HCT116 (cell line): ENCODE measurements at places on chromosomes 5 and 9.

DNA sequence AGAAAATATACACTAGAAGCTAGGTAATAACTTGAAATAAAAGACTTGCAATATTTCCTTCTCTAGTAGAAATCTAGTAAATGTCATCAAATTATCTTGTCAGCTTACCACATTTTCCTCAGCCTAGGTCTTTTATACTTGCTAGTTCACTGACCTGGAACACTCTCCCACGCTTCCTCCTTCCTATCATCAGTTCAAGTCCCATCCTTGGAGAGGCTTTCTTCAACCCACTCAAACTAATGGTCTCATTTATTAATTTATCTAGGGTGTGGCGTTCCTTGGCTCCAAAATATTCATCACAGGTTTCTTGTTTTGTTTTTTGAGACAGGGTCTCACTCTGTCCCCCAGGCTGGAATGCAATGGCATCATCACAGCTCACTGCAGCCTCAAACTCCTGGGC, 2.9 kb downstream of the FAM13B start:
- DNase-seq, result no peak

- DNase-seq, result peak; percentile 48
Observed at GRCh38 chr5:140966293-140967225, at the start of gene PCDHAC2. PCDHAC2 (plus strand) TSS chr5:140966476; CDS start chr5:140966767, 291 bp downstream.

DNA sequence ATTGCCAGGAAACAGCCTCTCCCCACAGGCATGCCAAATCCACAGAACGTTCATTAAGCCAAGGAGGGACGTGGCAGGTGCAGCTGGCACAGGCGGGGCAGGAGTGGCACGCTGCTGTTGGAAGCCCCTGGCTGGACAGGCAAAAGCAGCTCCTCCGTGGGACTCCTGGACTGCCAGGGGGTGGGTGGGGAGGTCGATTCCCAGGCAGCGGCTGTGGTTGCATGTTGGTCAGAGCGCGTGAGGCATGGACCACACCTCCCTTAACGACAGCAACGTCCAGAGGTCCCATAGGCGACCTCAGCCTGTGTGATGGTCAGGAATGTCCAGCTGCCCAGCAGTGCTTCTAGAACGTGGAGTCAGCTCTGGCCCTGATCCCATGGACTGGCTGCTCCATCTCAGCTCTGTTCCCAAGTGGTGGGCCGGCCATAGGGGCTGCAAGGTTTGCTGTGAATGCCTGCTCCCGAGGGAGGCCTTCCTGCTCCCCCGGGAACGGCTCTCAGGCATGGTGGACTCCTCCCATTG, 6.9 kb downstream of the SLC6A19 start:
- DNase-seq, result no peak

DNA sequence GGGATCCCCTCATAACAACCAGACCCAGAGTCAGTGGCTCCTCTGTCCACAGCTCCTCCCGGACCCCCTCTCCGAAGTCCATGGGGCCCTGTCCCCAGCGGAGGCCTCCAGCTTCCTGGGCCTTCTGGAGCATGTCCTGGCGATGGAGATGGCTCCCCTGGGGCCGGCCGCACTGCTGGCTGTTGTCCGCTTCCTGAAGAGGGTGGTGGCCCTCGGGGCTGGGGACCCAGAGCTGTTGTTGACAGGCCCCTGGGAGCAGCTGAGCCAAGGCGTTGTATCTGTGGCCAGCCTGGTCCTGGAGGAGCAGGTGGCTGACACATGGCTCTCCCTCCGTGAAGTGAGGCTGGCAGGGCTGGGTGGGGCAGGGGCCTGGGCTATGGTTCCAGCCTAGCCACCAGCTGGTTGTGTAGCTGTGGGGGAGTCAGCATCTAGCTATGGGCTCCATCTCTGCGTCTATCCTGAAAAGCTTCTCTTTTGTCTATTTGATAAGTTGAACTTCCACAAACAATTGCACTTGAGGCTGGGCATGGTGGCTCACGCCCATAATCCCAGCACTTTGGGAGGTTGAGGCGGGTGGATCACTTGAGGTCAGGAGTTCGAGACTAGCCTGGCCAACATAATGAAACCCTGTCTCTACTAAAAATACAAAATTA, 4.7 kb downstream of the ADGRD2 start:
- no peak for DNase-seq

DNA sequence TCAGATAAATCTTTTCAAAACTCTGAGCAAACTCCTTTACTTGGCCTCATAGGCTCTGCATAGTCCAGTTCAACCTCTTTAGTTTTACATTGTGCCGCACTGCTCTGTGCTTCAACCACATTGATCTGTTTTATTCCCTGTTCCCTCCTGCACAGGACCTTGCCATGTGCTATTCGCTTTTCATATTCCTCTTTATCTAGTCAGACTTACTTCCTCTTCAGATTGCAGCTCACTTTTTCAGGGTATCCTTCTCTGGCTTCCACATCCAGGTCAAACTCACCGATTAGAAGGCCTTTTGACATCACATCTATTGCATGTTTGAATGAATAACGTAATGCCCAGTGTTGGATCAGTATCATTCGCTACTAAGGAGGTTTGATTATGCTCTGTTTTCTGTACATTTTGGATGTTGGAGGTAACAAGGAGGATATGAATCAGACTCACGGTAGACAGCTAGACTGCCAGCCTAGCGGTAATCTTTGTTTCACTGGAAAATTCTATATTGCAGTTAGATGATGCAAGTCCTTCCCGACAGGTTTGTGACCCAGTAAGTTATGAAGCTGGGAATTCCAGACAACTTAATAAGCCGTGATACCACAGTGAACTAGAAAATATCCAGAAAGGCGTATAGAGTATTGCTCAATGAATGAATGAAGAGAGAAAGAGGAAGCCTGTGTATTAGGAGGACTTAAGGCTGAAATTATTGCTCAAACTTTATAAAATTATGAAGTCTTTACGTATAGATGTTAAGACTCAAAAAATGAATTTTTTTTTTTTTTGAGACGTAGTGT, 65.7 kb downstream of the IQGAP2 start:
- DNase-seq, result no peak

DNA sequence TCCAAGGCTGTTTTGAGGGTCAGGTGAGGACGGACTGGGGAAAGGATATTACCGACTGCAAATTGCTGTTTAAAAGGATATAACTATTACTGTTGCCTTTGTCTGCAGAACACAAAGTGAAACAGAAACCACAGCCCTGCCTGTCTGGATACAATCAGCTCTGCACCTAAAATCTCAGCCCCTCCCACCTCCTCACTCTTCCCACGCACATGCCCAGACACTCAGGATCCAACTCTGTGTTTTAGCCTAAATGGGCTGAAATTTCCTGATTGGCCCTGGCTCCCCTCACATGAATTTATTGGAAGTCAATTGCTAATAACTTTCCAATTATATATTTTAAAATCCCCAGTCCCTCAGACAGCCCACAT, 176.3 kb upstream of the PPP1R26 start:
- no peak for DNase-seq

DNA sequence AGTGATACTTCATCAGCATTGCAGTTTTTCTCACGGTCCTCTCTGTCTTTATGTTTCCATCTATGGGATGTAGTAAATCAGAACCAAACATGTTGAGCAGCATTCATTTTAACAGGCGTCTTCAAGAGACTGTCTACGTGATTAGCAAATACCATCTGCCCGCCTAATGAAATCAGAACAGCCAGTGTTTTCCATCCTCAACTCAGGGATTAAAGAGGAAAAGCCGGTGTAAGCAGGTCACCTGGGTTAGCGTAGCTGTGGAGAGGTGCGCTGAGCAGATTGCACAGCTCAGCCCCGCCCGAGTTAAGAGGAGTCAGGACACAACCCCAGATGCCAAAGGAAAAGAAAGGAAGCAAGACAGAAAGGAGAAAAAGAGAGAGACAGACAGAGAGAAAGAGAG, 54.3 kb upstream of the ANKRD33B start:
- no peak for DNase-seq

DNA sequence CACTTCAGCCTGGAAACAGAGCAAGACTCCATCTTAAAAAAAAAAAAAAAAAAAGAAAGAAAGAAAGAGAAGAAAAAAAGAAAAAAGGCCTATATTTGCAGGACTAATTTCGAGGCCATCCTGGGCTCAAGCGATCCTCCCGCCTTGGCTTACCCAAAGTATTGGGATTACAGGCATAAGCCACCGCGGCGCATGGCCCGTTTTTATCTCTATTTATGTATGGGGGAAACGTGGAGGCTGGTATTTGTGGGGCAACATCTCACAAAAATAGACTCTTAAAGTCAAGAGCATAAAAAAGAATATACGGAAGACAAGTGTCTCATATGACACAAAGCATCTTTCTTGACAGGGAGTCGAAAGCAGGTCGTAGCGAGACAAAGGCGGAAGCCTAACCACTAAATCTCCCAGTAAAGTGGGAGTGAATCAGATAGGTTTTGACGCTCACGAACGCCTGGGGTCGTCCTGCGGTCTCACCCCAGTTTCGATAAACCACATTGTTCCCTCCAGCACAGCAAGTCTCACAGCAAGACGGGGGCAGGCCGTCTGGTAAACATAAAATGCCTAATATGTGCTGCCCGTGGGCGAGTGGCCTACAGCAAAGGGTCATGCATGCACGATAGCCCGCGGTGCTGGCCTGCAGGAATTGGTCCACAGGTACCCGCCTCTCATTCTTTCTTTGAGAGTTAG, 1.8 kb upstream of the TRIM41 start:
- no peak for DNase-seq

GRCh38 chr9:21661626-21662025, 140.8 kb upstream of the MTAP start:
- DNase-seq, result no peak

DNA sequence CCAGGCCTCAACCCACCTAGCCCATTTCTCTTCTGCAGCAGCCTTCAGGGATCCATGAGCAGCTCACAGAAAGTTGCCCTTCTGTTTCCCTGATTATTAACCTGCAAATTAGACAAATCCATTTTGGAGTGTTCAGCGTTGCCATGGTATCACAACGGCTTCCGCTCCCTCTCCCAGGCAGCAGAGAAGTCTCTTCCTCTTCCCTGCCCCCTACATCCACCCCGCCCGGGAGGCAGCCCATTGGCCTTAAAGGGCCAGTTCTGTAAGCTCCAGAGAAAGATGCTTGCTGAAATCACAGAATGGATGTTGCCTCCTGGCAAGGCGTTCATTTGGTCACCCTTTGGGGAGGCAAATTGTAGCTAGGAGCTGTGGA, 47.7 kb upstream of the BOD1 start:
- DNase-seq, result no peak

DNA sequence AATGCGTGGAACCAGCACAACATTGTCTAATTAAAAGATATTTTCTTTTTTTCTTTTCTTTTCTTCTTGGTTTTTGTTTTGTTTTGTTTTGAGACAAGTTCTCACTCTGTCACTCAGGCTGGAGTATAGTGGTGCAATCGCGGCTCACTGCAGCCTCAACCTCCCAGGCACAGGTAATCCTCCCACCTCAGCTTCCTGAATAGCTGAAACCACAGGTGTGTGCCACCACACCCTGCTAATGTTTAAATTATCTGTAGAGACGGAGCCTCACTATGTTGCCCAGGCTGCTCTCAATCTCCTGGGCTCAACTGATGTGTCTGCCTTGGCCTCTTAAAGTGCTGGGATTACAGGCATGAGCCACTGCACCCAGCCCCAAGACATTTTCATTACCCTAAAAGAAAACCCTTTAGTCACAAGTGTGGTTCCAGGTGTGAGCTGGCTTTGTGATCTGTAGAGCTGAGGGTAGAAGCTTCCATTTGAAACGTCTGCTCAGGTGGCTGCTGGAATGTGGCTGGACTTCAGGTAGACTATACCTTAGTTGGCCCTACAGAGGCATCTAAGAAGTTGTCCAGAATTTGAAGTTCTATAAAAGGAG, 19.1 kb upstream of the NEK6 start:
- DNase-seq, result no peak

DNA sequence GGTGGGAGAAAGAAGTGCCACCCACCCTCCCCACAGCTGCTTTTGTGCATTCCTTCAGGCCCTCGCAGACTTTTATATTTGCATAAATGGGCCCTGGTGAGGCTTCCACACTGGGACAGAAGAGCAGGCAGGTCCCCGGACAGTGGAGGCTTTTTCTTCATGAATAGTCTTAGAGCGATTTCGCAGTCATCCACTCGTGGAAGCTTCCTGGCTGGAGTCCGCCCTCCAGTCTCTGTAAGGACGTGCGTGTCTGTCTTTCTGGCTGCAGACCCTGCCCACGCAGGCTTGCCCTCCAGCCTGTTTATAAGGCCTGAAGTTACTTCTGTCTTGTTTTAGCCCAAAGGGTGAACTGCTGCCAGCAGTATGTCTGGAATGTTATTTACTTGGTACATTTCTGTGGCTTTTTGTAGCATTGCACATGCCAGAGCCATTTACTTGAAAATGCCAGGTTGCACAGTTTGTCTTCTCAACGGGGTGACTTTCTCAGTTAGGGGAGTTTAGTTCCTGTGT, 195.7 kb downstream of the AOPEP start:
- DNase-seq, result no peak

GRCh38 chr5:56941981-56942380, 9.9 kb downstream of the MIER3 start:
- no peak for DNase-seq

DNA sequence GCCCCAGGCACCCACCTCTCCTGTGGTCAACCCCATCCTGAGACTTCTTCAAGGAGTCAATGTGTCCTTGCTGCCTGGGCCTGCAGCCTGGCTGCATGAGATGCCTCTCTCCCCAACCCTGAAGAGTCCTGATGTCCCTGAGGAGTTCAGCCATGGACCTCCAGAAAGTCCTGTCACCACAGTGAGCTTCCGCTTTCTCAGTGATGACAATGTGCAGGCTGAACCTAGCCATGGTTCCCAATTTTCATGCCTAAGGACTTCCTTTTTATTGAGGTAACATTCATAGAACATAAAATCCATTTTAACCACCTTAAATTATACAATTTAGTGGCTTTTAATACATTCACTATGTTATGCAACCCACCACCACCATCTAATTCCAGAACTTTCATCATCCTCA, 29.1 kb downstream of the DAP start:
- no peak for DNase-seq

- no peak for DNase-seq
Observed at GRCh38 chr5:119339965-119340364, 15.9 kb upstream of the TNFAIP8 start.

DNA sequence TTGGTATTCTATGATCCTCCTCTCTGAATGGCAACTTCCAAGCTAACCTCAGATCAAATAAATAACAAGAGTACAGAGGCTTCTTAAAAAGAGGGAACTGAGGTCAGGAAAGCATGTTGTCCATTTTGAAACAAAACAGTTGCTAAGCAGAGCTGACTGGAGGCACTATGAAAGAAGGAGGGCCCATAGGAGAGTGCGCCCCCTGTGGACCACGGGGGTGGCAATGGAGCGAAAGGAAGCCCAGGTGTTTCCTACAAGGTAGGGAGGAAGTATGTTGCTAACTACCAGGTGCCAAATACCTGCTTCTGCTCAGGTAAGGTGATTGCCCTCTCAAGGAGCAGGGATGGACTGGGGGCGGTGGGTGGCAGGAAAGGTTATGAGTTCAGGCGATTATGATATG, 101.8 kb upstream of the MAST4 start:
- no peak for DNase-seq

DNA sequence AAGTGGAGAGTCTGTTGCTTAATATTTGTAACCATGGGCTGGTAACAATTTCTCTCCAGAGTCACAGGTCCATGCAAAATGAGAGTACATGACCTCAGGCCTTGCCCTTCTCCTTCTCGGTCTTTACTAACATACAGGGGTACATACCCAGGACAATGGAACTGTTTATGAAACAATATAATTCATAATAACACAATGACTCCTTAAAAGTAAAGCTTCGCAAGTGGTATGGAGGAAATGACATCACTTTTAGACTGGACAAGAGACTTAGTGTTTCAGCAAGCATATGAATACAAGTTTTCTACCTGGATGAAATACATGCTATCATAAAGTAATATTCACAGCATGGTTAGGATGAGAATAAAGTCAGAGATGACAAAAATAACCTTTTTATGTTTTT, 386.6 kb downstream of the PLK2 start:
- no peak for DNase-seq

- no peak for DNase-seq
Observed at GRCh38 chr5:138109463-138110265, 25.8 kb downstream of the WNT8A start.

GRCh38 chr5:116371935-116372334, 202.7 kb downstream of the SEMA6A start:
- no peak for DNase-seq
